Memory B cell (primary cell): ENCODE measurements at places on chromosomes 6 and 20.
A peak's percentile ranks its signal among the peaks of the same experiment; 100 is the strongest.

GRCh38 chr6:37283268-37283667 is 25.3 kb upstream of the TMEM217 start:
- peaks cover 3% of the 10 kb centered on the region for H3K4me1 ChIP-seq
- no peak for DNase-seq
- H3K4me3 ChIP-seq = no peak overlapping the region

- no peaks in the 10 kb centered on the region for H3K27me3 ChIP-seq
- H3K27ac ChIP-seq = no peak overlapping the region
- H3K4me3 ChIP-seq = no peak overlapping the region
- no peaks in the 10 kb centered on the region for H3K36me3 ChIP-seq
- DNase-seq = no peak
- H3K4me1 ChIP-seq = no peaks in the 10 kb centered on the region
These were observed 669.9 kb upstream of the ID4 start for GRCh38 chr6:19167251-19167650.

GRCh38 chr6:46990031-46990644 is 52.0 kb downstream of the ADGRF1 start:
- no peak overlapping the region for H3K4me3 ChIP-seq
- H3K36me3 ChIP-seq = no peaks in the 10 kb centered on the region
- H3K27me3 ChIP-seq = peaks cover 3% of the 10 kb centered on the region

- peaks cover 5% of the 10 kb centered on the region for H3K4me1 ChIP-seq
- DNase-seq = no peak
- no peak overlapping the region for H3K4me3 ChIP-seq
- no peaks in the 10 kb centered on the region for H3K27me3 ChIP-seq
- peaks cover 2% of the 10 kb centered on the region for H3K36me3 ChIP-seq
These were observed 186.5 kb downstream of the PDE7B start for GRCh38 chr6:136037876-136038460.

DNA sequence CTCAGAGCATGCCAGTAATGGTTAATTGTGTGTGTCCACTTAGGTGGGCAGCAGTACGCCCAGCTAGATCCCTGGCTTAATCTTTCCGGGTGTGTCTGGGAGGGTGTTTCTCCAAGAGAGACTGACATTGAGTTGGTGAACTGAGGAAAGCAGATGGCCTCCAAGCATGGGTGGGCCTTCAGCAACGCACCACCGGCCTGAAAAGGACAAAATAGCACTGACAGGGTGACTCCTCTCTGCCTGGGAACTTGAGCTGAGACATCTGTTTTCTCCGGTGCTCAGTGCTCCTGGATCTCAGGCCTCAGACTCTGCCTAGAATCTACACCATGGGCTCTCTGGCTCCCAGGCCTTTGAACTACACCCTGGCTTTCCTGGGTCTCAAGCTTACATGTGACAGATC is 43.2 kb downstream of the C6orf118 start:
- no peaks in the 10 kb centered on the region for H3K4me1 ChIP-seq
- no peak overlapping the region for H3K4me3 ChIP-seq
- H3K36me3 ChIP-seq = no peaks in the 10 kb centered on the region
- H3K27me3 ChIP-seq = no peaks in the 10 kb centered on the region
- H3K27ac ChIP-seq = no peak overlapping the region

GRCh38 chr20:47319517-47320252 is 36.8 kb downstream of the ZMYND8 start:
- H3K4me3 ChIP-seq = no peak overlapping the region
- H3K36me3 ChIP-seq = peaks cover 9% of the 10 kb centered on the region
- no peaks in the 10 kb centered on the region for H3K27me3 ChIP-seq
- DNase-seq = no peak

DNA sequence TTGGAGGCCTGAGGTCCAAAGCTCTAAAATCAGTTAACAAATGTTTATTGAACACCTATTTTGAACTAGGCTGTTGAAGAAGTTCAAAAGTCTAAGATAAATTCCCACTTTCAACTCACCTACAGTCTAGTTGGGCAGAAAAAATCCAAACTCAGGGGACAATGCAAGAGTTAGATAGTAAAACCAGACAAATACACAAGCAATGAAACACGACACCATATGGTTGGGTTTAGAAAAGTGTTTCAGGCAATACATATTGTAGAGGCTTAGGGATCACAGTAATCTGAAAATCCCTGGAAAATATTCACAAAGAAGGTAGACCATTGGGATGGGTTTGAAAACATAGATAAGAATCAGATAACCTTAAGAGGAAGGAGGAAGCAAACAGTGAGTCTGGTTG is 1.3 kb upstream of the CARMIL1 start:
- H3K4me1 ChIP-seq = peaks cover 21% of the 10 kb centered on the region
- H3K27ac ChIP-seq = peak overlapping the region; percentile 21
- no peaks in the 10 kb centered on the region for H3K36me3 ChIP-seq
- no peak for DNase-seq
- peaks cover 9% of the 10 kb centered on the region for H3K27me3 ChIP-seq

GRCh38 chr6:30688569-30688968 is 2.1 kb upstream of the PPP1R18 start:
- peak overlapping the region; percentile 98 for H3K4me3 ChIP-seq
- peaks cover 47% of the 10 kb centered on the region for H3K4me1 ChIP-seq
- H3K36me3 ChIP-seq = peaks cover 24% of the 10 kb centered on the region
- no peaks in the 10 kb centered on the region for H3K27me3 ChIP-seq
- no peak for DNase-seq
- H3K27ac ChIP-seq = peak overlapping the region; percentile 90

- no peaks in the 10 kb centered on the region for H3K36me3 ChIP-seq
- no peak overlapping the region for H3K27ac ChIP-seq
- H3K4me3 ChIP-seq = no peak overlapping the region
- H3K4me1 ChIP-seq = no peaks in the 10 kb centered on the region
- H3K27me3 ChIP-seq = no peaks in the 10 kb centered on the region
These were observed 30.2 kb downstream of the RRBP1 start for GRCh38 chr20:17651760-17652388.

- H3K4me1 ChIP-seq = no peaks in the 10 kb centered on the region
- no peak for DNase-seq
- no peak overlapping the region for H3K27ac ChIP-seq
- H3K27me3 ChIP-seq = peaks cover 6% of the 10 kb centered on the region
These were observed 21.5 kb upstream of the ELOVL2 start for GRCh38 chr6:11065436-11066202.

GRCh38 chr6:52642368-52642767 is 28.5 kb upstream of the TMEM14A start:
- no peak overlapping the region for H3K4me3 ChIP-seq
- H3K27ac ChIP-seq = no peak overlapping the region
- no peaks in the 10 kb centered on the region for H3K4me1 ChIP-seq
- H3K36me3 ChIP-seq = no peaks in the 10 kb centered on the region
- H3K27me3 ChIP-seq = peaks cover 10% of the 10 kb centered on the region

GRCh38 chr20:10655720-10656669 is 17.8 kb downstream of the JAG1 start:
- H3K36me3 ChIP-seq = no peaks in the 10 kb centered on the region
- DNase-seq = no peak
- H3K4me3 ChIP-seq = no peak overlapping the region

DNA sequence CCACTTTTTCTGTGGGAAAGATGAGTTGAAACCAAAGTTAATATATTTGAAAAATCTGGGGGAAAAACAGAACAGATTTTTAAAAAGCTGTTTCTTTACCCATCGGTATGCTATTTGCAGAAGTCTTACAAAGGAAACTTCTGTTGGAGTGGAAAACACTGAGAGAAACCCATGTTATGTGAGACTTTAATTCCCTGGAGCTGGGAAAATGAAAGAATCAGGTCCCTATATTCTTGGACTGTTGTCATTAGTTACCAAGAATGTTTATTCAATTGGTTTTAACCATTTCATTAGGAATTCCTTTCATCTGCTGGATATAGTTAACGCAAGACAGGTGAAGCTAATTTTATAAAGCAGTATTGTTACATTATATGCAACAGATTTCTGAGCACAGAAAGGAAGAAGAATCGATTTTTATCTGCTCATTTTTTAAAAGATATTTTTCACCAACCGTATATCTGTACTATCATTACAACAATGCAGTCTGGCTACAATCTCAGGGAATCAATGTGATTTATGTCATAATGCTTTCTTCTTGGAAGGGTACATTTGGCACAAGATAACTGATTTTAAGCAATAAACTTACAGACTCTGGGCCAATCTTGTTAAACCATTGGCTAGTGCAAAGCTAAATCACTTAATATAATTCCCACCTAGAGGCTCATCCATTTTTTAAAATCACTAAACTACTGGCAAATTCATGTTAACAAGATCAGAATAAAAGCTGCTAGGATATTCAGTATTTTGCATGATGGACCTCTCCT is 170.0 kb downstream of the MOXD1 start:
- DNase-seq = no peak
- H3K4me3 ChIP-seq = no peak overlapping the region
- peaks cover 4% of the 10 kb centered on the region for H3K27me3 ChIP-seq
- H3K36me3 ChIP-seq = no peaks in the 10 kb centered on the region
